Cardiac septum (tissue), 1 donor: ENCODE measurements at places on chromosomes 7 and 10. TPM values are rescaled to one million over a fixed set of nuclear protein-coding genes. Genes with fewer than 3 reads are reported as not detected.
A peak's percentile ranks its signal among the peaks of the same experiment; 100 is the strongest.

OGDHL gene
- 11.5 TPM for total RNA-seq

COL28A1 gene
- 0.51 TPM for total RNA-seq

ADARB2 gene
- total RNA-seq = not detected

FZD8 gene
- 7.7 TPM for total RNA-seq

DNA sequence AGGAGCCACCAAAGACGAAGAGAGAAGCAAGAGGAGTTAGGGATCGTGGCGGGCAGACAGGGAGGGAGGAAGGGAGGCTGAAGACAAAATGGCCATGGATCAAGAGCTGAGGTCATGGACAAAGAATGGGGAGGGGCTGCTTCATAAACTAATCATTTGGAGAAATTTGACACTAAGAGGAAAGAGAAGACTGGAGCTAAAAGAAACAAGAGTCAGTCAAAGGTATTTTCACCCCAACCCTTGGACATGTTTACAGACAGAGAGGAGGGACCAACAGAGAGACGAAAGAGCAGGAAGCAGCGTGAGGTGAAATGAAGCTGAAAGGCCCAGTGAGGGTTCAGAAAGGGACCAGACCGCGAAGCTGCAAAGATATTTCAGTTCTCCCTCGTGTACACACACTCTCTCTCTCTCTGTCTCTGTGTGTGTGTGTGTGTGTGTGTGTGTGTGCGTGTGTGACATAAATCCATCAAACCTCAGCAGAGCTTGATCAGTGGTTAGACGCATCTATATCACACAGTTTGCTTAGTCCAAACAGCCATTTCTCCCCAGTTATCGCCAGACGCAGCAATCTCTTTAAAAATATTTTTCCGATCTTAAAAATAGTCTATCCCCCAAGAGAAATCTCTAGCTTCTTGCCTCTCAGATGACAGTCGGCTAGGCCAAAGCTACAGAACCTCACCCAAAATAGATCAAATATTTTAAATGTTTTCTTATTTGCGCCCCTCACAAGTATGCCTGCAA lies 12.5 kb upstream of the CALD1 start:
- no peak for DNase-seq

DNA sequence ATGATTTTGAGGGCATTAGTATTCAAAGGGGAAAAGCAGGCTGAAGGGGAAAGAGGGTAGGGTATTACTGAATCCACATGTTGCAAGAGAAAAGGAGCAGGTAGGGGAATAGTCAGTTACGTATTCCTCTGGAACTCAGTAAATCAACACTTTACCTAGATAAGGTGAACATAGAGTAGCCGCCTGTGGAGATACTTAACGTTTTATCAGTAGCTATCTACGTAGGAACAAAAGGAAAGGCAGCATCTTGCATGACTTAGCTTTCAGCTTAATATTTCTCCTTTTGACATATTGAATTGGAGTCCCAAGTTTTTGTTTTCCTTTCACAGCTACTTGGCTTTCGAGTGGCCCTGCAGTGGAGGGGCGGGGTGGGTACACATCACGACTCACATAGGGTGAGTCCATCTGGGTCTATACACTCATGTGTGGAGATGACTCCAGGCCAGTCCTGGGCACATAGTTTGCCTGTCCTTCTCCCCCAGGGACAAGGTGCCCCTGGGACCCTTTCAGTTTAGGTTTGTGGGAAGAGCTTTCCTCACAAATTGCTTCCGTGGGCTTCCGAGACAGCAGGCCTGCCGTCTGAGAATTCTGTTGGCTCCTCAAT lies 48.1 kb downstream of the CCNY start:
- no peak for DNase-seq

GRCh38 chr7:122143751-122144711 lies at the start of gene AASS:
AASS (minus strand) TSS chr7:122144249; CDS start chr7:122133726, 10,523 bp downstream.
- peak; percentile 98 for DNase-seq

DNA sequence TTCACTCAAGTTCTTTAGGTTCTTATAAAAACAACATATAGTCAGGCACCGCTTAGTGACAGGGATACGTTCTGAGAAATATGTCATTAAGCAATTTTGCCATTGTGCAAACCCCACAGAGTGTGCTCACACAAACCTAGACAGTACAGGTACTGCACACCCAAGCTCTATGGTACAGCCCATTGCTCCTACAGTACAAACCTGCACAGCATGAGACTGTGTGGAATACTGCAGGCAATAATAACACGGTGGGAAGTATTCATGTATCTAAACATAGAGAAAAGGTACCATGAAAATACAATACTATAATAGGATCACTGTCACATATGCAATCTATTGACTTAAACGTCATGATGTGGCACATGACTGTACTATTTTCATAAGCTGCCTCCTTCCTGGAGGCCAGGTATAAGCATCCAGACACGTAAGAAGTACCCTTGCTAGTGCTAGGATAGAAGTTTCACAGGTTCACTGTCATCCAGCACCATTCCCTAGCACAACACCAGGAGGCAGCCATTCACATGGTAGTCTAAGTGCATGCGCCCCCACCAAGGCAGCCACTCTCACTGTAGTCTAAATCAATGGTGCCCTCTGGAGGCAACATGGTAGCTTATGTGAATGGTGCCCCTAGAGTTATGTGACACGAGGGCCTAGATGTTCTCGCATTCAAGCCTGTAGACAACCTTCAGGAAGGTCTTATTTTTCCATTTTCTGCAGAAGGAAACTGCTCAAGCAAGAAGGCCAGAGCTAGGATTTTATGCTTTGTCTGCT lies 98.5 kb downstream of the ARHGAP22 start:
- peak; percentile 49 for DNase-seq

DNA sequence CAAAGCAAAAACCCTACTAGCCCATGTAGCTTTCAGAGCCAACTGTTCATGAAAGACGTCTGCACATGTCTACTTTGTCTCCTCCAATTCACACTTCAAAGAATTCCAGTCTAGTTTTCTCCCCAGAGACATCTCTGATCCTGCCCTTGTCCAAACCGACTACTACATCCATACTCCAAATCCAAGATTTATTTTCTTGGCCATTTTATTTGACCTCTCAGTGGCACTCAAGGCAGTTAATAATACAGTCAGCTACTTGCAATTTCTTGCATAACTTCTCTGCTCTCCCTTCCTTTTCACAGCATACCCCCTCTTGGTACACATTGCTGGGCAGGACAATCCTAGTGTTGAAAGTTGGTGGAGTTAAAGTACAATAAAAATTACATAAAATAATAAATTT lies 170.9 kb upstream of the INHBA start:
- no peak for DNase-seq

GRCh38 chr7:143882604-143883078 lies 19.3 kb downstream of the TCAF1 start:
- DNase-seq = peak; percentile 88

DNA sequence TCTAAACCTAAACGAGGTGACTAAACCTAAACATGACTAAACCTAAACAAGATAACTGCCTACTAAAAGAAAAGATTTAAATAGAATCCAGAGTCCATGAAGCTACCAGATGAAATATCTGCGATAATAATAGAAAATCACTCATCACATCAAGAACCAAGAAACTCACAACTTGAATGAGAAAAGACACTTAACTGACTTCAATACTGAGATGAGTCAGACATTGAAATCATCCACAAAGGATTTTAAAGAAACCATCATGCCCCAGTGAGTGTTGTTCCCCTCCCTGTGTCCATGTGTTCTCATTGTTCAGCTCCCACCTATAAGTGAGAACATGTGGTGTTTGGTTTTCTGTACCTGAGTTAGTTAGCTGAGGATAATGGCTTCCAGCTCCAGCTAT lies 416.0 kb downstream of the CALN1 start:
- no peak for DNase-seq

- no peak for DNase-seq
These were observed 65.7 kb upstream of the HABP2 start for GRCh38 chr10:113487154-113487553.

DNA sequence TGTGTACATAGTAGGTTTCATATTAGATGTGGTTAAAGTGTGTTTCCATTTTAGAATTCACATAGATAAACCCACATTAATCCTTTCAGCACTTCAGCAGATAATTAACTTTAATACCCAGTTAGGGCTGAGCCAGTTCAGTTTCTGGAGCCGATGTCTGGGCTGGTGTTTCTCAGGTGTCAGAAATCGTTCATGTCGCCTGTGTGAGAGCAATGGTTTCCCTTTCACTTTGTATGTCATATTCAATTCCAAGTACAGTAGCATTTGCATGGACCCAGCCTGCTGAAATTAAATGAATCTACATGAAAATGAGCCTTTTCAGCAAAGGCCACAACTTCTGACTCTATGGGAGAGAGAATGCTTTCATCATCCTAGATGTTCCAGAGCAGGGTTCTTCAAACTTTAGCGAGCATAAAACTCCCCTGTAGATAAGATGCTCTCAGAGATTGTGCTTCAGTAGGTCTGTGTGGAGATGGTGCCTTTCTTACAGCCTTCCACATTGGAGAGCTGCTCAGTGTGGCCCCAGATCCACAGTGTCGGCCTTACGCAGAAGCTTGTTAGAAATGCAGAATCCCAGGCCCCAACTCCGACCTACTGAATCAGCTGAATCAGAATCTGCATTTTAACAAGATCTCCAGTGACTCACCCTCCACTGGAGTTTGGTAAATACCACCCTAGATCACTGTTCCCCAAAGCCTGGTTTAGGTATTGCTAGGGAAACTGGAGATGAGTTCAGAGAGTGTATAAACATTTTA lies 19.6 kb downstream of the WIPF3 start:
- no peak for DNase-seq
